NCI-H2227 treated with DMSO at 0.1 percent for 48 hours (cell line): ENCODE measurements at places on chromosomes 12 and 14.

DNA sequence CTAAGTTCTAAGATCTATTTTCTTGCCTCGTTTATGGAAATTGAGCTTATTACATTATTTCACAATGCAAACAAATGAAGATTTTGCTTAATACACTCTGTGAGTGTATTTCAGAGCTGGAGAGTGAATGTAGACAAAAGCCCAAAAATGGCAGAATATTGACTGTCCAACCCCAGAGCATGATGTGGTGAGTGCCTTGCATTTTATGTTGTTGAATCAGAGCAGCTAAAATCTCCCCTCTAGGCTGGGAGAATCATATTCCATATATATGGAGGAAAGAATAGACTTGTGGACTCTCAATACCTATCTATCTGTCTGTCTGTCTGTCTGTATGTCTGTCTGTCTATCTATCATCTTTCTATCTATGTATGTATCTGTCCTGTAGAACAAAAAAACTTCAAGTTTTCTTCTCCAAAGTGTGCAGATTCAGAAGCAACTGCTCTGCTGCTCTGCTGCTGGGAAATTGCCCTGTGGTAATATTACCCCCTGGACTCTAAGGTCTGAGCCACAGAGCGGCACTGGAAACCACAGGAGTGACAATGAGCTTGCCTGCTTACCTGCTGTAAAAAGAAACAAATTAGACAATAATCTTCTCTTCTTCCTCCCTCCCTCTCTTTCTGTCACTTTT lies 209.4 kb upstream of the PRICKLE1 start:
- DNase-seq, result no peak

GRCh38 chr14:70780396-70781075 lies 28.8 kb downstream of the MAP3K9 start:
- DNase-seq, result no peak

GRCh38 chr12:90943255-90943654 lies 11.7 kb downstream of the CCER1 start:
- no peak for DNase-seq

- no peak for DNase-seq
Measured at GRCh38 chr12:120597861-120598260, 16.7 kb upstream of the POP5 start.

DNA sequence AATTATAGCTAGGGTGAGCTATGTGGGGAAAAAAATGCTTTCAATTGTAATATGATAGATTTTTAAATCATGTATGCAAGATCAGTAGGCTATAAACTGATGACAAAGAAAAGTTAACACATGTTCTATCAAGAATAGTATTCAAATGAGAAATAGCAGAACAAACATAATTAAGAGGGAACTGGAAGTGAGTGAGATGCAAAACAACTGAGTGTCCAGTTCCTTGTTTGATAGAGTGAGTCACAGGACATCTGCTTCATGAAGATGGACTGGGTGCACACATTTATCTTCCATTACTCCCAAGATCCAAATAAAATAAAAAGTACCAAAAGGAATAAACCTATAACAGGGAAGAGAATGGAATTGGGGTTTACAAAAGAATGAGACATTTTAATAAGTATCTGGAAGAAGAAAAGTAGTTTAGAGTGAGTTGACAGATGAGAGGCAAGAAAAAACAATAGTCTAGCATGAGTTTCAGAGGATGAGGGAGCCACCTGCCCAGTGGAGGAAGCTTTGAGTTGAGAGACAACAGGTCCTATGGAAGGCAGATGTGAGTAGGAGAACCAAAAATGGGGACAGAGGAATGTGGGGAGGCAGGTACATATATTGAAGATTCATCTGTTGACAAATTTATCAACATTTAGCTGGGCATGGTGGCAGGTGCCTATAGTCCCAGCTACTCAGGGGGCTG lies 178.1 kb upstream of the ARHGAP5 start:
- DNase-seq, result no peak
